ENCODE measurements at places on chromosomes 7 and 10. TPM values are rescaled to one million over a fixed set of nuclear protein-coding genes. Genes with fewer than 3 reads are reported as not detected.

DNA sequence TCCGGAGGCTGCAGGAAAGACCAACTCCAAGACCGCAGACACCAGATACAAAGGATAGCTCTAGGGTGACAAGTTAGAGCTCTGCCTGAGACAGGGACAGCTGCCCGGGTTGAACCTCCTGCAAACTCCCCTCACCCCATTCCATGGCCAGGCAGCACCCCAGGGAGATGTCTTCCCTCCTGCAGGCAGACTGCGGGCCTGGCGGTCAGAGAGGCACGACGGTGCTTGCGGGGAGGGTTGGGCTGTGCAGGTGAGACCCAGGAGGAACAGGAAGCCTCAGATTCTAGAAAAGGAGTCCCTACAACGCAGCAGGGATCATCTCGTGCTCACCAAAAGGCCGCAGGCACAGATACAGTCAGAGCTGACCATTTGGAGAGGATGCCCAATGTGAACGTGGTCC, 34.6 kb downstream of the CARD11 start:
- DNase-seq = no peak
- H3K4me1 ChIP-seq = no peaks in the 10 kb centered on the region
- no peak overlapping the region for H3K4me3 ChIP-seq
- H3K27ac ChIP-seq = no peak overlapping the region

GRCh38 chr10:52883996-52884871, 111.7 kb upstream of the MBL2 start:
- no peaks in the 10 kb centered on the region for H3K36me3 ChIP-seq
- H3K4me3 ChIP-seq = no peak overlapping the region
- no peak overlapping the region for H3K27ac ChIP-seq
- DNase-seq = no peak
- H3K27me3 ChIP-seq = no peaks in the 10 kb centered on the region

DNA sequence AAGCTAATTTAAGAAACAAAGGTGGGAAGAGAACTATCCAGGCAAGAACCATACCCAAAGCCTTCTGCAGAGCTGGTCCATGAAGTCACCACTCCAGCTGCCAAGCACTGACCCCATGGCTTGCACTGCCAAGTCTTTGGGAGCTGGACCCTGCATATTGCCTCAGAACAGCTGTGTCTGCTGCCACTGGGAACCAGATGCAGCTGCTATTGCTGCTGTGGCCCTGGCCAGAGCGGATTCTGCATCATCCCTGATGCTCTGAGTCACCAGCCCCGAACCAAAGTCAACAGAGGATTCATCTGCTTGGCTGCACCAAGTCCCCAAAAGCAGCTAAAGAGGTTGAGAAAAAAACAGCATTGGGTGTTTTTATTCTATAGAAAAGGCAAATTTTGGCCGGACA, 39.2 kb upstream of the GSAP start:
- DNase-seq = no peak
- no peak overlapping the region for H3K4me3 ChIP-seq
- no peak overlapping the region for H3K27ac ChIP-seq
- no peaks in the 10 kb centered on the region for H3K36me3 ChIP-seq

GRCh38 chr10:121065330-121065729, 214.2 kb downstream of the WDR11 start:
- no peak overlapping the region for H3K4me3 ChIP-seq
- H3K27ac ChIP-seq = no peak overlapping the region
- no peaks in the 10 kb centered on the region for H3K36me3 ChIP-seq
- DNase-seq = no peak

DNA sequence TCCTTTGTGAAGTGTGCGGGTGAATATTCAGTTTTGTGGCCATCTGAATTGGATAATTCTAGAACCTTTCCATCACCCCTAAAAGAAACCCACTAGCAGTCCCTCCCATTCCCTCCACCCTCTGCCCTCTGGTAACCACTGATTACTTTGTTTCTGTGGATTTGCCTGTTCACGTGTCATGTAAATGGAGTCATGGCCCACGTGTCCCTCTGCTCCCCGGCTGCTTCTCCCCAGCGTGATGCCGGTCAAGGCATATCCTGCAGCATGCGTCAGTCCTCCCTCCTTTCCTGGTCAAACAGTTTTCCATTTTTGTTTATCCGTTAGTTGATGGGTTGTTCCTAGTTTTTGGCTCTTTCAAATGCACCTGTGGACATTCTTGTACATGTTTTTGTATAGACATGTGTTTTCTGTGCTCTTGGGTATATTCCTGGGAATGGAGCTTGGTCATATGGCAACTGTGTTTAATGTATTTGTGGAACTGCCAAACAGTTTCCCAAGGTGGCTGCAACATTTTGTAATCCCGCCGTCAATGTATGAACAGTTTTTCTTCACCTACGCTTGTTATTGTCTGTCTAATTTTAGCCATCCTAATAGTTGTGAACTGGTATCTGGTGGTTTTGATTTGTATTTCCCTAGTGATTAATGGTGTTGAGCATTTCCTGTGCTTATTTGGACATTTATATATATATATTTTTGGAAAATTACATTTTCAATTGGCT, 22.4 kb downstream of the PPP2R2D start:
- no peaks in the 10 kb centered on the region for H3K36me3 ChIP-seq
- DNase-seq = peak; percentile 18
- no peaks in the 10 kb centered on the region for H3K27me3 ChIP-seq
- H3K4me1 ChIP-seq = peaks cover 3% of the 10 kb centered on the region

DNA sequence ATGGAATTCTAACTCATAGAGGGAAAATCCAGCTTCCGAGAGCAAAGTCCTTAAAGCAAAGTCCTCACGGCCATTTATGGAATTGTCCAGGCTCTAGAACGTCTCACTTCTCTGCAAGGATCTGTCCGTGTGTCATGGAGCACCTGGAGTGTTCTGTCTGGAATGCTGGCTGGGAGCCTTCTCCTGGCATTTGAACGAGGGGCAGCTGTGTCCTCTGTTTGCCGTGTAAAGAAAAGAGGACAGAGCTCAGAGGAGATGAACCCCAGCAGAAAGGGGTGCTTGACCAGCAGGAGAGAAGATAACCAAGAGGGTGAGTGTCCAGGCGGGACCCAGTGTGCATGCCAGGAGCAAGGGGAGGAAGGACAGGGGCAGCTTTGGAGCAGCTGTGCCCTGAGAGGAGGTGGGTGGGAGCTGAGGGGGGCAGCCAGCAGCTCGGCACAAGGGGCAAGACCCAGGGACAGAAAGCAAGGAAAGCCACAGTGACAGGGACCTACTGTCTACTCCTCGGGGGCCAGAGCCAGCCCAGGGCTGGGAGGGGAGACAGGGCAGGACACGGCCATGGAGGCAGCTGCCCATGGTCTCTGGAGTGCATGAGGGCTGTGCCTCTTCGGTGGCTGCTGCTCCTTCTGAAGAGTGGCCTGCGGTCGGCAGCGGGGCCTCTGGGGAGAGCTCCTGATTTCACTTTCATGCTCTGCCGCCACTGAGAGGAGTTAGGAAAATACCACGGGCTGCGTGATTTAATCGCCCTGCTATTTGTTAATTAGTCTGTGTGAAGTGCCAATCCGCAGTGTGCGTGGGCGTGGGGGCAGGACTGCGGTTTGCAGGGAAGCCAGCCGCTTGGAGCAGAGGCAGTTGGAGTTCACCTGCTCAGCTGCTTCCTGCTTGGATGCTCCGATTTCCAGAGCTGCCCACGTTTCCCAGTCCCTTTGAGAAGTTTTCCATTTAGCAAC, 149.3 kb upstream of the SHH start:
- no peak overlapping the region for H3K4me3 ChIP-seq
- H3K27me3 ChIP-seq = no peaks in the 10 kb centered on the region
- no peaks in the 10 kb centered on the region for H3K4me1 ChIP-seq
- peak; percentile 32 for DNase-seq
- H3K36me3 ChIP-seq = no peaks in the 10 kb centered on the region

DNA sequence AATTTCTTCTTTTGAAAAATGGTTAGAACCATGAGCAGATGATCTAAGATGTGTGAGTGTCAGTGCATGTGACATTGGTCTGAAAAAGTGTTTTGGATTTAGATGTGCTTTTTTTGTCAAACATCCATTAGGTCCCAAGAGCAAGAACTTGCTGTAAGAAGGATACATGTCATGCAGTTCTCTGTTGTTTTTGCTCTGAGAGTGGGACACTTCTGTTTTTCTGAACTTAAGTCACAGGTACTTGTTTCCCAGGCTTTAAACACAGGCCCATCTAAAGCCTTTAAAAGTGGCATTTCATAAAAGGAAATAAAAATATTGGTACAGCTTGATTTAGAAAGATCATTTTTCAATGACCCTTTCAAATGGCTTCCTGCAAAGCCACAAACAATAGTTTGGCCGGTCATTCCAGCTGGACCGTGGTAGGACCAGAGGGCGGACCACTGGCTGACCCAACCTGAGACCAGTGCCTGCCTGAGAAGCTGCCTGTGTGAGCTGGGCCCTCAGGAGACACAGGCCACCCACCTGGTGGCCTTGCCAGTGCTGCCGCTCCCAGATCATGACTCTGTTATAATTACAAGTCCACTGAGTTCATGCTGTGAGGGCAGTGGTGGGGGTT, 92.7 kb downstream of the EEPD1 start:
- H3K36me3 ChIP-seq = no peaks in the 10 kb centered on the region
- no peak for DNase-seq
- no peak overlapping the region for H3K4me3 ChIP-seq
- H3K27me3 ChIP-seq = no peaks in the 10 kb centered on the region
- peaks cover 6% of the 10 kb centered on the region for H3K4me1 ChIP-seq
- no peak overlapping the region for H3K27ac ChIP-seq

DNA sequence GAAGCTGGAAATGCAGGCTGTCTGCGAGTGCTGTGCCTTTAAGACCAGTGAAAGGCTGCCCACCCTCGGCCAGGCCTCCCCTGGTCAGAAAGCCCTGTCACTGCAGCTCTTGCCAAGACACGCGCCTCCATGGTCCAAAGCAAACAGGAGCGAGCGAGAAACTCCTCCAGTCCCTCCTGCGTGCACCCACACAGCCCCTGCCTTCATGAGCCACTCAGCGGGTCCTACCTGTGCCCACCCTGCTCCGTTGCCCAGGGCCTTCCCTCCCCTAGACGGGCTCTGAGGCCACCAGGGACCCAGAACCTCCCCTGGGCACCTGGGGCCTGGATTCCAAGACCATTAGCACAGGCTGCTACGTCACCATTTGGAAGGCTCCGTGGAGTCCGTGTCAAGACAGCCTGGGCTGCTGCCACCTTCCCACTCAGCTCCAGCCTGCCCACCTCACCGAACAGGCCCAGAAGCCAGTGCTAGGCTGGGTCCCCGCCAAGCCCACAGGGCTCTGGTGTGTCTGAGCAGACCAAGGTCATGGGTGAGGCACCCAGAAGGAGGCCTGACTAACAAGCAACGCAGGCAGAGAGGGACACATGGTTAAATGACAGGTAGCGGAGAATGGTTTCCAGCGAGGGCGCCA, 144.5 kb downstream of the NEURL1 start:
- H3K27me3 ChIP-seq = no peaks in the 10 kb centered on the region
- peak overlapping the region; percentile 71 for H3K27ac ChIP-seq
- peak; percentile 94 for DNase-seq
- H3K4me1 ChIP-seq = peaks cover 48% of the 10 kb centered on the region

DNA sequence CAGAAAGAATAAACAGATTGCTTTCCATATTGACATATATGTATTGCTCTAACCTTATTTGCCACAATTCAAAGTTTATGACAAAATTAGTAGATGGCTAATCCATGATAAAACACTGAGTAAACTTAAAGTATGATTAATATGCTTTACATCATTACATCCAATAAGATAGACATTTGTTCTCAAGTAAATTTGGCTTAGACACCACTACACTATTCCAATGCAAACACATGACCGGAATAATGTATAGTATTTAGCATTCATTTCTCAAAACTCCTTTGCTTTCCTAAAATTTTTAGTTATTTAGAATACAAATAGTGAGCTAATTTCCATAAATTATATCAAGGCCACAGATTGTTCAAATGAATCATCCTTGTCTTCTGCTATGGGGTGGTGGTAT, 20.2 kb downstream of the SEM1 start:
- DNase-seq = no peak
- no peaks in the 10 kb centered on the region for H3K4me1 ChIP-seq
- no peaks in the 10 kb centered on the region for H3K36me3 ChIP-seq
- no peak overlapping the region for H3K27ac ChIP-seq

DNA sequence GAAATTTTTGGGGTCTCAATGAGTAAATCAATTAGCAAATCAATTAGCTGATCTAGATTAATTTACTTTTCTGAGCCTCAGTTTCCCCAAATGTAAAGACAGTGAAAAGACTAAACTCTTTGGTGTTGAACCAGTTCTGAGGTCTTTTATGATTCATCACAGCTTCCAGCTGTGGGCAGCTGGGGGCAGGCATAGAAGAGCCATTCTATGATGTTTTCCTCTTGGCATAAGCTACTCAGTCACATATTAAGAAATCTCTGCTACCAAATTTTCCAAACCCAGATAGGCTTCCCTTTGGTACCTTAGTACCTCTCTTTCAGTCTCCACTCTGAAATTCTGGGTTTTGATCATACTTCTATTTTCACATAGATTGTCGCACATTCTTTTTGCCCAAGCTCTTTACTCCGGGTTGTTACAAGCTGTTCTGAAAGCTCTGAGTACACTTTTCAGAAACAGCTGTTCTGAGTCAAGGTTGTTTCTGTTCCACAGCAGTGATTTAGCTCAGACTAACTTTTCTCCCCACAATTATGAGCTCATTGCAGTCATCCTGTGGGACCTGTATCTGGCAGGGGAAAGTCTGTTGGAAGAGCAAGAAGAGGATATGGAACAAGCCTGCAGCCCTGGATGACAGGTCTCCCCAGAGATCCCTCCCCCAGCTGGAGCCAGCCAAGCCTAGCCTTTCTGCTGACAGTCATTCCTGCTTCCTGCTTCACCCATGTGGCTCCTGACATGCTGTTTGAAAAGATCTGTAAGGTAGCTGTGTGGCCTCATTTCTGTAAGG, 599.6 kb upstream of the GHITM start:
- H3K27ac ChIP-seq = peak overlapping the region; percentile 57
- no peak overlapping the region for H3K4me3 ChIP-seq

- no peaks in the 10 kb centered on the region for H3K36me3 ChIP-seq
- no peak overlapping the region for H3K27ac ChIP-seq
- peak; percentile 18 for DNase-seq
Measured at GRCh38 chr10:6069081-6069931, 7.1 kb upstream of the IL2RA start.

DNA sequence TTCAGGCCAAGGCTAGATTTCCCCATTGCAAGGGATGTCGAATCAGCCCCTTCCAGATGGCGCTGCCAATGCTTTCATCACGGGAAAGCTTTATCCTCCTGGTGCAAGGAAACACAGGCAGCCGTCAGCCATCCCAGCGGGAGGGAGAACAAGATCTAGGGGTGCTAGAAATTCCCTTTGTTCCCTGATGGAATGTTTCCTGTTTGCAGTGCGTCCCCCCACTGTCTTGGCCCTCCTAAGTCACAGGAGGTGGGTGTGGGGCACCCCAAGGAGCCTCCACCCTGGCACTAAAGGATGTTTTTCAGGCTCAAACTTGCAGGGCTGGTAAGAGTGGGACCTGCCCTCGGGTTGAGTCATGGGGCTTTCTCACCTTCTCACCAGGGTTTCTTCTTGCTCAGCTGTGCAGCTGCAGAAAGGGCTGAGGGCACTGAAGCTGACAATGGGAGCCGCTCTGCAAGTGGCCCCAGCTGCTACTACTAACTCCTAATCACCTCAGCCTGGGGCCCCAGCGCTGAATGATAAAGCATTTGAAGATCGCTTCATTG, 103.6 kb downstream of the PRPF18 start:
- H3K27ac ChIP-seq = no peak overlapping the region
- H3K27me3 ChIP-seq = no peaks in the 10 kb centered on the region
- H3K4me3 ChIP-seq = no peak overlapping the region
- DNase-seq = peak; percentile 53

- no peaks in the 10 kb centered on the region for H3K36me3 ChIP-seq
- no peaks in the 10 kb centered on the region for H3K4me1 ChIP-seq
- H3K4me3 ChIP-seq = no peak overlapping the region
- H3K27ac ChIP-seq = no peak overlapping the region
- DNase-seq = no peak
- H3K27me3 ChIP-seq = no peaks in the 10 kb centered on the region
Measured at GRCh38 chr7:138739859-138740258, 38.7 kb upstream of the SVOPL start.

DPP6 gene
- total RNA-seq = 37.4 TPM

ANKRD30A gene
- not detected for total RNA-seq

CHAT gene
- not detected for total RNA-seq
